Fibroblast of mammary gland (primary cell): ENCODE measurements at places on chromosomes 2 and 18.

DNA sequence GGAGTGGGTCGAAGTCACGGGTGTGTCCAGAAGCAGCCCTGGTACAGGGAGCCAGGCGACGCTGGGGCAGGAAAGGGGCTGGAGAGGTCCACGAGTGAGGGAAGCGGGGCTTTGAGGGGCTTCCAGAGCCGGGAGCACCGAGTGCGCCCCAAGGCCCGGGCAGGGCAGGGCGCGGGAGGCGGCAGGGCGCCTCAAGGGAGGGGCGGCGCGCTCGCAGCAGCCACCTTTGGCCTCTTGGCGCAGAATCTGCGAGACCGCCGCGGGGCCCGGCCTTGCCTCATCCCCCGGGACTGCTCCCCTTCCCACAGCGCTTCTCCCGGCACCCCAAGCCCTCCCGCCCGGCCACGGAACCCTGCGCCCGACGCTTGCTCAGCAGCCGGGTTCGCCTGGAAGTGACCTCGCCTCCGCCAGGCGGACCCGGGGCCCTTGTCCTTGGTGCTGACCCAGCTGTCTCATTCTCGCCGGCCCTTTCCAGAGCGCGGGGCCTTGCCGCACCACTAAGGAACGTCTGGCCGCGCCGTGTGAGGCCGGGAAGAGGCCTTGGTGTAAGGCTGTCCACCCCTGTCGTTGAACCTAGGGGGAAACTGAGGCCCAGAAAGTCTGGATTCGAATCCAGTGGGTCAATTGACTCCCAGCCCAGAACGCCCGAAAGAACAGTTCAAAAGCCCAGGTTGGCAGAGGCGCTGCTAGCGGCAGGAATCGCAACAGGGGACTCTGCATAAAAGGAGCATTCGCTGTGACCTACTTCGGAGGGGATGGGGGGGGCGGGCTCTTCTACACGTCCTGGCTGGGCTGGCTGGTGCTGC lies 584 bp upstream of the DNER start:
- peak; percentile 56 for DNase-seq

- DNase-seq, result no peak
Measured at GRCh38 chr18:50632895-50633515, 73.1 kb downstream of the MAPK4 start.

DNA sequence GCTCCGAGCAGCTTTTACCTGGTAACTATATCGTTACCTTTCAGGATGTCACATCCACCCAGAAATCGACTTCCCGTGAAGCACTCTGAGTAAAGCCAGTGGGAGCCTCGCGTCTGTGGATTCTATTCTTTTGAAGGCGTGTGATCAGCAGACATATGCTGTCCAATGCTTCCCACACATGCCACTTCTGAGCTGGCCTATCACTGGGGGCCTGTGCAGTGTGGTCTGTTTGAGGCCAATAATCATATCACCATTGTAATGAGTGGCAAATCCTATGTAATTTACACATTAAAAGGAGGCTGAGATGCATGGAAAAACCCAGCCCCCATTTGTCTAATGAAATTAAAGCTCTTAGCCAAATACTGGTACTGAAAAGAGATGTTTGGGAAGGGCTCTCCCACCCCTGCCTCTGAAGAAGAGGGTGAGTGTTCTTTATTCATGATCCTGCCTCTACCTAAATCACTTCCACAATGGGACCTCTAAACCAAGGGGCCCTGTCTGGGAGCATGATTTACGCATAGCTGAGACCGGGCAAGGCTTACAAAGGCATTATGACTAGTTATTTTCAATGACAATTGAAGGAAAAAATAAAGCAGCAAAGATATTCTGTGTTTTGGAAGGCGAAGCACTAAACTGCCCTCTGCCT lies 686.8 kb downstream of the ZEB2 start:
- DNase-seq, result no peak

DNA sequence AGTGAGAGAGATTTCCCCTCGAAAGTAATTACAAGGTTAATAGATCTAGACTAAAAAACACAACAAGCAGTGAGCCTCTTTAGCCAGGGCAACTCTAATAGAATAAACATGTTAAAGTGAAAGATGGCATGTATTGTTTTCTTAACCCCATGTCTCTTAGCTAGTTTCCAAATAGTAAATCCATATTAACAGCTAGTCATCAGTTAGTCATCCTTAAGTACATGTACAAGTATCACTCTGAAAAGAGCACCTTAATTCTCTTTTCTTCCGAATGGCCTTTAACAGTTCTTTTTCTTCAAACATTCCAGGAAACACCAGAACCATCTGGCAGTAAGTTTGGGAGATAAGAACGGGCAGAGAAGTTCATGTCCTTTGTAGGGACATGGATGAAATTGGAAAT lies 1480.0 kb downstream of the LRP1B start:
- peak; percentile 77 for DNase-seq

GRCh38 chr18:24762511-24762910 lies 302.1 kb downstream of the HRH4 start:
- DNase-seq, result peak; percentile 43

GRCh38 chr2:64362562-64363026 lies 91.4 kb upstream of the LGALSL start:
- no peak for DNase-seq

DNA sequence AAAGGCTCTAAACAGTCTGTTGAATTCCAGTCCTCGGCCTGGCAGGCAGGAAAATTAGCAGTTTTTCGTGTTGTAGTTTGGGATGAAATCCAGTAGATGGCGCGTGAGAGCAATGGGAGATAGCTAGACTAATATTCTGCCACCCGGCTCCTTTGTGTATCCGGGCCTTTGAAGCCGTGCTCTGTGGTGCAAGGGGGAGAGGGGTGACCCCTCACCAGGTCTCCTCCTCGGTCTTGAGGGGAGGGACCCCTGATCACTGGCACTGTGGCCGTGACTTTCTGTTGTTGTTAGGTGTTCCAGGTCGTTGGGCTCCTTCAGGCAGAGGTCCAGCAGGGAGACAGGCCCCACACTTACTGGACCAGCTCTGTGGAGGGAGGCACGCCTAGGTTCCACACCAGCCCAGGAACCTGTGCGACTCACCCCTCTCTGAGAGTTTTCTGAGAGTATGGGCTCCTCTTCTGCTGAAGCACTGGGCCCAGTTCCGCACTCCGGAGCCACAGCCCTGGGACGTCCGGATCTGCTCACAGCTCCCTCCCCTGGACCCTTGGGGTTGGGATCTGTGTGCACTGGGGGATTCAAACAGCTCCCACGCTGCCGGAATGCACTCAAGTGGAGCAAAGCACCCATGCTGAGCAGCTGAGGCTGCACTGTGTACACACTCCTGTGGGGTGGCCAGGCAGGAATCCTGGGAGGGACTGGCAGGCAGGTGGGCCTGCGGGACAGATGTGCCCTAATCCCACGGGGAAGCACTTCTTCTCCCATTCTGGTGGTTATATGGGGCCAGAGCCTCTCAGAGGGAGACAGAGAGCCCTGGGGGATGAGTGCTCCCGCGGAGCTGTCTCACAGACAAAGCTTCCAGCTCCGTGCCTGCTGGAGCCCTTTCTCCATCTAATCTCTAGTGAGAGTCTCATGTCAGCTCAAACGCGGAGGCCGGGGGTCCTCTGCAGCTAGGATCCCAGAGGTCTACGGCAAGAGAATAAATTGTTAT lies 8.8 kb downstream of the GKN2 start:
- DNase-seq, result peak; percentile 56

- DNase-seq, result no peak
Measured at GRCh38 chr2:236472720-236473495, 96.7 kb upstream of the ACKR3 start.

DNA sequence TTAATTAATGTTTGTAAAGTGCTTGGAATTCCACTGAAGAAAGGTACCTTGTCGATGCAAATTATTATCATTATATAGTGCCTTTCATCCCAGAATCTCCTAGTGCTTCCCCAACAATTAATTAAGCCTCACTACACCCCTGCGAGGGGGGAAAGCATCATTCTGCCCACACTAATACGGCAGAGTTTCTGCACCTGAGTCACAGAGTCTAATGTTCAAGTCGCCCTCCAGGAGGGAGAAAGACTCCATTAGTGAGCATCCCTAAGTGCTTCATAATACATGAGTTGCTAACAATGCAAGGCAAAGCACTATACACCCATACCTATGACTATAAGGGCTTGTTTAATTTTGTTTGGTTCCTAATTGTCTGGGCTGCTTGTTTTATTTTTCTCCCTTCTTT lies 25.4 kb upstream of the NRP2 start:
- DNase-seq, result no peak

DNA sequence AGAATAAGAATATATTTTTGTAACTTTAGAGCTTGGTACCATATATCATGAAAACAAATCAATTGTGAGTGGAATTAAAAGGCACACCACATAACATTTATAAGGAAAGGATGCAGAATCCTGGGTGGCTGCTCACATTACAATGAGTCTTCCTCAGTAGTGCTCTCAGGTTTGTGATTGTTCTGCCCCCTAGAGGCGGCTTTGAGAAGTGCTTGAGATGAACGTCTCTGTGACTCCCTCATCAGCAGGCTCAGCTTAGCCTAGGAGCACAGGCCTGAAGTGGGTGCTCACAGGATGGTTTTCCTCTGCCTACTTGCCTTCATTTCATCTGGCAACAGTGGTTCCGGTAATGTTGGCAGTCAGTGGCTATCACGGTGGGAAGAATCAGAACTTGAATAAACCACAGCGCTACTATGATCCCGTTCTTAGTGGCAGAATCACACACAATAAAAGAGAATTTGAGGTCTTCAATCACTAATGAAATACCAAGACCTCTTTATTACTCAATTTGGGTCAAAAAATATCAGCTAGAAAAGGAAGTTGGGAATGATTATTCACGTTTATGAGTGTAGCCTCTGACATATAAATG lies 38.1 kb upstream of the B4GALT6 start:
- peak; percentile 79 for DNase-seq

DNA sequence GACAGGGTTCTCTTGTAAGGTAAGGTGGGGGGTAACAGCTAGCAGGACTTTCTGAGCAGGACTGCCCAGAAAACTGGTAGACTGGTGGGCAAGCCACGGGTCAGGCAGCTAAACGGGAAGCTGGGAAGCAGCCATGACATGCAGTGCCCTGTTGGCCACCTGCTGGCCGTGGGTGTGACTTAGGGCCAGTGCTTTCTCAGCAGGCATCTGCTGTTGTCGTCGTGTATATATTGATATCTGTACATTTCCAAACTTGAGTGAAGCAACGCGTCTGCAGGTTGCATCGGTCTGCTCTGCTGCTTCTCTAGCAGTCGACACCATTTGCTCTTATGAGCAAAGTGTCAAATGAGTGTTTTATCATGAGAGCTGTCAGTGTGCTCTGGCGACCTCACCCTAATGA lies 31.0 kb downstream of the COA5 start:
- no peak for DNase-seq

GRCh38 chr2:201696151-201696659 lies 2.2 kb downstream of the MPP4 start:
- DNase-seq, result peak; percentile 98

DNA sequence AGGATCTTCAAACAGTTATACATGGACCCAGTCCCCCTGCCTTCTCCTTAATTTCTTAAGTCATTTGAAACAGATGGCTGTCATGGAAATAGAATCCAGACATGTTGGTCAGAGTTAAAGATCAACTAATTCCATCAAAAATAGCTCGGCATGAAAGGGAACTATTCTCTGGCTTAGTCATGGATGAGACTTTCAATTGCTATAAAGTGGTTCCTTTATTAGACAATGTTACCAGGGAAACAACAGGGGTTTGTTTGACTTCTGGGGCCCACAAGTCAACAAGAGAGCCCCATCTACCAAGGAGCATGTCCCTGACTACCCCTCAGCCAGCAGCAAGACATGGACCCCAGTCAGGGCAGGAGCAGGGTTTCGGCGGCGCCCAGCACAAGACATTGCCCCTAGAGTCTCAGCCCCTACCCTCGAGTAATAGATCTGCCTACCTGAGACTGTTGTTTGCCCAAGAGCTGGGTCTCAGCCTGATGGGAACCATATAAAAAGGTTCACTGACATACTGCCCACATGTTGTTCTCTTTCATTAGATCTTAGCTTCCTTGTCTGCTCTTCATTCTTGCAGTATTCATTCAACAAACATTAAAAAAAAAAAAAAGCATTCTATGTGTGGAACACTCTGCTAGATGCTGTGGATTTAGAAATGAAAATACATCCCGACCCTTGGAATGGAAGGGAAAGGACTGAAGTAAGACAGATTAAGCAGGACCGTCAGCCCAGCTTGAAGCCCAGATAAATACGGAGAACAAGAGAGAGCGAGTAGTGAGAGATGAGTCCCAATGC lies 4.6 kb downstream of the TTR start:
- DNase-seq, result peak; percentile 11

- no peak for DNase-seq
Measured at GRCh38 chr2:124395961-124396360, 370.9 kb downstream of the CNTNAP5 start.

DNA sequence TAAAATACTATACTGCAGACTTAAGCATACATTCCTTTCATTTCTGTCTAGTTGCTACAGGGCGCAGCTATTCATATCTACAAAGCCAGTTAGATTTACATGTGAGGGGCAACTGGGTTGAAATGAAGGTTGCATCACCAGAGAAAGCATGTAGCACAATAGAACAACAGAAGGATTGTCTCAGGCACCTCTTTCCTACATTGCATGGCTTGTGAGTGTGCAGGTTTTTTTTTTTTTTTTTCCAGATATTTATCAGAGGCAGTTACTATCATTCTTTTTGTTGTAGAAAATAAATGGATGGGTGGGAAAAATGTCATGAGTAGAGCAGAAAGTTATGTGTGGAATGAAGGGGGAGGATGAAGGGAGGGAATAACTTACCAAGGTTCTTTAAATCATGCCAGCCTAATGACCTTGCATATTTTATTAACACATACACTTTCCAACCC lies 86.8 kb downstream of the ERBB4 start:
- peak; percentile 5 for DNase-seq

DNA sequence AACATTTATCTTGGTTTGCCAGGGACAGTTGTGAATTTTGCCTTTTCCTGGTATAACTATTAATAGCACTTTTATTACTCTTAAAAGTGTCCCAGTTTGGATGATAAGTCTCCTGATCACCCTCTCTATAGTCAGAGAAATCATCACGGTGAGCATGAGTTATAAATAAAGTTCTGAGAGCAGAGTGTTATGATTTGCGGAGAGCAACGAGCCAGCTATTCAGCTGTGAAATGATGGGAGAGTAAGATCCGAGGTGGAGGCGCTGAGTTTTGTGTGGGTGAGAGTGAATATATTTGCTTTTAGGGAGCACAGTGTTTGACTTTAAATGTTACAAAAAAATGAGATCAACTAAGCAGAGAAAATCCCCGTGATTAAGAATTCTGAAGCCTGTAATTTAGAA lies 179.6 kb downstream of the DSC3 start:
- DNase-seq, result no peak

GRCh38 chr2:156592809-156593593 lies 156.8 kb downstream of the GPD2 start:
- no peak for DNase-seq

DNA sequence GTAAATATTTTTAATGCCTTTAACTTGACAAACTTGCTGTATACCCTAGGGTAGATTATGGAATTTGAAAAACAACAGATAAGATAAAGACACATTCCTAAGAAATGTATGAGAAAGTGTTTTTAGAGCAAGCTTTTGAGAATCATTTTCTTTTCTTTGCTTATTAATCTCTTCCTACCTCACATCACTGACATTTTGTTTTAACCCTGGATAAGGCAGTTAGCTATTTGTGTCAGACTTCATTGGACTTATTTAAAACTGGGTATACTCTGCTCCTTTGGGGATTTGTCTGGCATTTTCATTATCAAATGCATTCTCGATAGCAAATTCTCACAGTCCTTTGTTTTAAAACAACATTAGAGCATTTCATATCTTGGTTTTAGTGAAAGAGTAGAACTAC lies 17.2 kb downstream of the EML4 start:
- no peak for DNase-seq

- no peak for DNase-seq
Measured at GRCh38 chr2:135997380-135997779, 12.0 kb upstream of the DARS1 start.
